SJCRH30 (cell line): ENCODE measurements at places on chromosomes 5 and 9.
A peak's percentile ranks its signal among the peaks of the same experiment; 100 is the strongest.

DNA sequence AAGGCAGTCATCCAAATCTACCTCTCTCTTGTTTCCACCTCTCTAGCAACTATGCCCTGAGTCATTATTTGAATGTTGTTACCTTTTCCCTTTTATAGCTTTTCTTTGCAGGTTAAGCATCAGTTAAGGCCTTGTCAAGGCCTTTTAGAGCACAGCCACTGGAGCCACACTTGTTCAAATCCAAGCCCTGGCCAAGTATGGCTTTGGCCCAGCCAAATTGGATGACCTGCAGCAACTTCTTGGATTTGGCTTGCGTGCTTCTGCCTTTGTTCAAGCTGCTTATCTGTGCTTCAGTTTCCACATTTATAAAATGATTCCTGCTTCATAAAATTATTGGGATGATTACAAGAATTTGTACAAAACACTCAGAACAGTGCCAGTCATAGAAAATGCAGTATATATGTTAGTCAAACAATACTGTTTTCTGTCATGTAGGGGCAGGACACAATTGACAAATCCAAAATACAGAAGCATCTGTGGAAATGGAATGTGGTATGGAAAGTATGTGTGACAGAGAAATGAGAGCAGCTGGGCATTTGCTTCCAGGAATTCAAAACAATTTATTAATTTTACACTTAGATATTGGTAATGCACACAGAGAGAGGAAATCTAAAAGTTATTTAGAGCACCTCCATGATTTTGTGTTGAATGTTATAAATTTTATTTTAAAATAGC is 17.9 kb upstream of the RLN1 start:
- no peak for DNase-seq

GRCh38 chr9:81832571-81833285 is 95.5 kb upstream of the SPATA31D4 start:
- DNase-seq = peak; percentile 78

GRCh38 chr5:115774684-115775083 is 41.8 kb downstream of the CDO1 start:
- peak; percentile 83 for DNase-seq

GRCh38 chr9:131627648-131628458 is 82.5 kb downstream of the PRRT1B start:
- DNase-seq = peak; percentile 95

DNA sequence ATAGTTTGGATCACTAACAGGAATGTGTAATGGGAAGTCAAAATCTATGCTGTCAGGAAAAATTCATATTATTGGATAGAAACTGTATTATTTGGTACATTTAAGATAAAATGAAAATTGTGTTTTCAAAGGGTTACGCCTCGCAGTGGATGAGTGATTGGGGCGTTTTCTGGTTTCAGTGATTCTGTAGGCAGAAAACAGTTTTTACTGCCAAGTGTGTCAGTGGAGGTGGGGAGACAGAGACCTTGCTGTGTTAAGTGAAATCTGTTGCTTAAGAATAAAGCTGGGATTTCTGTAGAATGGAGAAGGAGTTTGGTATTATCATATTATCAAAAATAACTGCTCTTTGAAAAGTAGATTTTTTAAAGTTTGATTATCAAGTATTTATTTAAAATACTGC is 69.7 kb downstream of the GHR start:
- DNase-seq = no peak

DNA sequence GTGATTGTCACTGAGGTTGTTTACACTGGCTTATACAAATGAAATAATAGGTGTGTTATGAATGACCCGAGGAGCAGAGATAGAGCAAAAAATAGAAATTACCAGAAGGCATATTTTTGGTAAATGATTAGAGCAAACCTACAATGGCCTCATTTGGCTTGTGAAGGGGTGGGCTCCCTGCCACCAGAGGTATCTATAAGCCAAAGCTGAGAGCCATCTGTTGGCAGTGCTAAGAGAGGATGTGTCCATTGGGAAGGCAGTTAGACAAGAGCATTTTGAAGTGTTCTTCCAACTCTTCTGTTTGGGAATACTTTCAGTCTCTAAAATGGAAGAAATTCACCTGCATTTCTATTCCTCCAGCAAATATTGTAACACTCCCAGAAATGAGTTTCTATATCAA is 10.6 kb downstream of the NIPAL4 start:
- DNase-seq = no peak

GRCh38 chr5:68838157-68838718 is 255.6 kb upstream of the SLC30A5 start:
- no peak for DNase-seq

DNA sequence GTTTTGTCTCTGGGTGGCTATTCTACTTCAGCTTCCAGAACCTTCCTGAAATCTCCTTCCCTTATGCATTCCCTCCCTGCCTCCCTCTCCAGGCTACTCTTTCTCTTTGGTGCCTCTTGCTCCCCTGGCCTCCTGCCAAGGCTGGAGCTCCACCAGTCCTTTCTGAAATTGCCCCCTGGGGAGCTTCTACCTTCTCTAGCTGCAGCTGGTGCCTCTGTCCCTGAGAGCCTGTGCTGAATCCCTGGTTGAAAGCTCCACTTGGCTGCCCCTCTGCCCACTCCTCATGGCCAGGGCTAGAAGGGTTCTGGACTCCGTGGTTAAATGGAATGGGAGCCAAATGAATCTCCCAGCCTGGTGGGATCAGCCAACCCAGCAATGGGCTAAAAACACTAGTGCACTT is 80.1 kb downstream of the COL15A1 start:
- peak; percentile 89 for DNase-seq

- no peak for DNase-seq
Measured at GRCh38 chr9:36053971-36054370, 17.3 kb downstream of the RECK start.

DNA sequence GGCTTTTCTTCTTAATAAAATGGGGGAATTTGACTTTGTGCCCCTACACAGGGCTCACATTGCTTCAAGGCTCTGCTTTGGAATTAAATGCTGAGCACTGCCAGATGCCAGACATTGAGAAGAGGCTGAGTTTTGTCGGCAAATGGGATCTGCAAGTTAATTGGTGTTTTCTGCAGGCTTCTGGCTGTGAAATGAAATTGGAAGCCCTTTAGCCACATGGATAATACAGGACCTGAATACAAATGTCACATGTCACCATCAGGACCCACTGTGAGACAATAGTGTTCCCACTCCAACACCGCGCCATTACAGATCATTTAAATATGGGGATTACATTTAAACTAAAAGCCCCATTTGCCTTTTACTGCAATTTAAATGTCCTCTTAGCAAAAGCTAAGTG is 164.4 kb downstream of the ZSWIM6 start:
- no peak for DNase-seq

- DNase-seq = no peak
Measured at GRCh38 chr9:93501406-93501805, 48.0 kb upstream of the FAM120AOS start.

- peak; percentile 56 for DNase-seq
Measured at GRCh38 chr5:177426566-177427210, at the start of gene GRK6. Gene GRK6 (plus strand): TSS chr5:177426676. CDS start chr5:177426846, 170 bp downstream.

- no peak for DNase-seq
Measured at GRCh38 chr9:123957731-123958130, 27.8 kb upstream of the DENND1A start.

DNA sequence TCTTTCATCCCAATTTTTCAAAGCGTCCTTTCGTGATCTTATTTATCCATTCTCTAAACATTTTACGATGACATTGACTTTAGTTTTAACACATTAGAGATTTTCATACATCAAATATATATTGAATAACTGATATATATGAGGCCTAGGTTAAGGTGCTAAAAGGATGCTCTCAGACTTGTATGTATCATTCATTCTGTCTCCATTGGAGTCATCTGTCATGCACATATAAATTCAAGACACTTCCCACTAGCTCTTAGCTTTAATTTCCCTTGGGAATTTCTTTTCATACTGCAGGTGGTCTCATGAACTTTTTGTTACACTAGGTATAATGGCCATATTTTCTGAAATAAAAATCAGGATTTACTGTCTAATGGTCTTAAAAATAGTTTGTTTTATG is 635.8 kb upstream of the C9orf72 start:
- no peak for DNase-seq

GRCh38 chr9:5811751-5812150 is 21.2 kb downstream of the ERMP1 start:
- DNase-seq = no peak

DNA sequence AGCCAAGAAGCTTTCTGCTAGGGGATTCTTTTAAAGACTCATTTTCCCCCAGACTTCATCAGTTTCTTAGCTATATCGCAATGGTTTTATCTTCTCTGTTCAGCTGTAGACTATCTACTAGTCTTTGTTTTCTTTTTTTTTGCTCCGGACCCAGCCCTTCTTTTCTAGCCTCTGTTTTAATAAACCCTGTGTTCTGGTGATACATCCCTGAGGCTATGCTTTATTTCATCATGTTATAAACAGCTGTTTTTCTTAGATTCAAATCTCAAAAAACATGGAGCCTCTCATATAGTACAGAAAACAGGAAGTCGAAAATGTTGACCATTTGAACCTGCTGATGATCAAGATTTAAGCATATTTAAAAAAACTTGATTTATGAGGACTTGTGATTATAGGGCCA is 37.8 kb downstream of the SCGB3A1 start:
- no peak for DNase-seq

- DNase-seq = peak; percentile 78
Measured at GRCh38 chr5:3197304-3198073, 398.1 kb upstream of the IRX1 start.

DNA sequence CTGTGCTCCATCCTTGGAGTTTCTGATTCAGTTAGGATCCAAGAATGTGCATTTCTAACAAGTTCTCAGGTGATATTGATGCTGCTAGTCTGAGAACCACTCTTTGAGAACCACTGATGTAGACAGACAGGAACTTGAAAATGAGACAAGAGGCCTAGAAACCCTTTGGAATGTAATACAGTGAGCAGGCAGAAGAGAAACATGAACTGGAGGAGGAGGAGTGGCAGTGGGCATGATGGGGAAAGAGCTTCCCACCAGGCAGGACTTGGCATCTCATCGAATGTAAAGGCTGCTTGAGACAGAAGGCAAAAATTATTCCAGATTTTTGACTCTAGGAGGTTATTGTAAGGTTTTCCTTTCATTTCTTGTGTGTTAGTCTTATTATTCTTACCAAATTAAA is 295.8 kb upstream of the SGCD start:
- DNase-seq = no peak

- no peak for DNase-seq
Measured at GRCh38 chr5:56759521-56760216, 55.7 kb upstream of the MAP3K1 start.

- no peak for DNase-seq
Measured at GRCh38 chr9:127136880-127137639, 14.6 kb upstream of the ANGPTL2 start.

DNA sequence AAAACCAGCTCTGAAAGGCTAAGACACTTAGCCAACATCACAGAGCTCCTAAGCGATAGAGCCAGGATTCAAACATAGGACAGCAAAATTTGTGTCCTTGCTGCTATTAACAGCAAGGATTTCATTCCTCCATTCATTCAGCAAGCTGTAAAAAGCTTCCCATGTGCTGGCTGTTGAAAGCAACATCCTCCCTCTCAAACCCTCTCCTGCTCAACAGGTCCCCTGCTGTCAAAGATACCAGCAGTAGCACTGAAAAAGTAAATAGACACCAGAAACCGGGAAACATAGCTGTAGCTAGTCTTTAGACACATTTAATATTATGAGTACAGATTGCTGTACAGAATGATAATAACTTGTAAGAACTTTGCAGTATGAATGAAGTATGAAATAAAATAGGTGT is 52.6 kb upstream of the ADAMTSL1 start:
- DNase-seq = no peak

DNA sequence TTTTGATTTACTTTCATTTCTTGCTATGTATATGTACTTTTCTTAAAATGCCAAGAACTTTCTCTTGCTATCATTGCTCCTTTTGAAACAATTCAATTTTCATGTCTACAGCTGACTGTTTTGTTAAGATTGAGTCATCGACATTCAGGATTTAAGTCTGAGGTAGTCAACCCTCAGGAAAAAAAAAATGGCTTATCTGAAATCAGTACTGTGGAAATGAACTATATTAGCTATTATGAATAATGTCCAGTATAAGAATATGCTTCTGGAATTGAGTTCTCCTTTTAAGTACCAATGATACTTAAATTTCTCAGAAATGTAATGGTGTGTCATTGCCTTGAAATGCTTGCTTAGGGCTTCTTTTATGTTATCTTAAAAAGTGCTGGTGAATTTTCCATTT is 37.9 kb downstream of the TNFAIP8 start:
- no peak for DNase-seq

GRCh38 chr5:31854181-31855133 is 215.5 kb downstream of the PDZD2 start:
- peak; percentile 58 for DNase-seq

- DNase-seq = no peak
Measured at GRCh38 chr5:4233671-4234070, 638.0 kb downstream of the IRX1 start.

GRCh38 chr9:86082870-86083269 is 16.5 kb downstream of the GOLM1 start:
- DNase-seq = peak; percentile 81

DNA sequence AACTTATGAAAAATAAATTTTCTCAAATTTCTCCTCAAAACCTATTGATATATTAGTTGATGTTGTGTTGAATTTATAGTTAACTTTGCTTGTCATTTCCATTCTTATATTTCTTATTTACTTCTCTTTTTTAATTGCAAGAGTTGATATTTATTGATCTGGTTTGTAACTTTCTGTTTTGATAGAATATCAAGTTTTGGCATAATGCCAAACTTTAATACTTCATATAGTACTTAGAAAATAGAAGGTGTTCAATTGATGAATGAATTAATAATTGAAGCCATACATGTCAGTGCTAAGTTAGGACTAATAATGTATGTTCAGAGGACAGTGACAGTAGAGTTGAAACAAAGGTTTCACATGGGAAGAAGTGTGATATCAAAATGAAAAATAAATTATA is 27.9 kb downstream of the ERCC6L2 start:
- no peak for DNase-seq

GRCh38 chr9:93003552-93004407 is 54.7 kb upstream of the SUSD3 start:
- DNase-seq = peak; percentile 76

DNA sequence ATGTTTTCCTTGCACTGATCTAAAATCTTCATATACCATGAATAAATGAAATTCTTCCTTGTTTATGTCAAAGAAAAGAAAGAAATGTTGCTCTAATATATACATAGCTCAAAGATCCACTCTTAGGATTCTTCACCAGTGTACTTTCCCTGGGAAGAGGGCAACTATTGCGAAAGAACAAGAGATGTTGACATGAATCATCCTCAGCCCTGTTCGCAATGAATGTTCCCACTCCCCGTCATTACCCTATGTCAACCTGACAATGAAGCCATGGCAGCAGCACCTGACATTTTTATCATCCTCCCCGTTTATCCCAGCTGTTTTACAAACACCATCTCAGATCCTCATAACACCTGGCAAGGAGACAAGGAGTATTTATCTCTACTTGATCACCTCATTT is 409.1 kb upstream of the GRIA1 start:
- no peak for DNase-seq

DNA sequence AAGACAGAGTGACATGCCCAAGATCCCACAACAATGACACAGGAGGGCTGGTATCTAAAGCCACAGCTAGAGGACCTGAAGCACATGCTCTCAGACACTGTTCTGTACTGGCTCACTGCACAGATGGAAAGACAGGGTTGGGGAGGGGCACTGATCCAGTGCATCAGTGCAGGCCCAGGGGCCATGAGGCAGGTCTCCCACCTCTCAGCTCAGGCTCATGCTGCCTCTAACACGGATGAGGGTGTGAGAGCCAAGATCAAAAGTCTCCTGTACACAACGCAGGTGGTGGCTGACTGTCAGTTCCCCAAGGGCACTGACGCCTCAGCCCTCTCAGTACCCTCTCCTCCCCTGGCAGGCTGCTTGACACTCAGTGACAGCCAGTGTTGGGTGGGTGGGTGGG is 10.9 kb downstream of the RAPGEF1 start:
- DNase-seq = no peak
